Astrocyte of the spinal cord (primary cell): ENCODE measurements at places on chromosomes 7 and 10.
A peak's percentile ranks its signal among the peaks of the same experiment; 100 is the strongest.

GRCh38 chr7:46153951-46154787 lies 233.1 kb upstream of the IGFBP3 start:
- DNase-seq: no peak

- DNase-seq: peak; percentile 89
These were observed 3.2 kb downstream of the MKX start for GRCh38 chr10:27742195-27743011.

- peak; percentile 9 for DNase-seq
These were observed 622.6 kb upstream of the CELF2 start for GRCh38 chr10:10394933-10395658.

DNA sequence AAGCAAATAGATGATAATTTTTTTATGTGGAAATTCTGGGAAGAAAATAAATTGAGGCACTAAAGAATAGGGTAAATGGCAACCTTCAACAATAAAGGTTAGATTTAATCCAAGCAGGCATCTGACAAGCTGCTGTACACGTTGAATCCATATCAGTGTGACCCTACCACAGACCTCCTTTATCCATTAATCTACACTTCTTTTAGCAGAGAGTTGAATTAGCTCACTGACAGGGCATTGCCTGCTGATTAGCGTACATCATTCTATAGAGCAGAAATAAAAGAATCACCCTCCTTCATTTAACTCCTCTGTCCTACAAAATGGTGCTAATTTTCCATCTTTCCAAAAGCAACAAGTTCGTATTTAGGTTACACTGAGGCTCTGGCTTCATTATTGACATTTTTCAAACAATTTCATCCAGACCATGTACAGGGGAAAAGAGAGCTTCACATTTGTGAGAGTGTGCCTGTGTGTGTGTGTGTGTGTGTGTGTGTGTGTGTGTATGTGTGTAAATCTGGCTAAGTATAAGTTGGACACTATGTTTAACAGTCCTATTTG lies 356.0 kb downstream of the TFEC start:
- no peak for DNase-seq

- peak; percentile 56 for DNase-seq
These were observed 75.0 kb downstream of the VPS50 start for GRCh38 chr7:93307131-93307660.

DNA sequence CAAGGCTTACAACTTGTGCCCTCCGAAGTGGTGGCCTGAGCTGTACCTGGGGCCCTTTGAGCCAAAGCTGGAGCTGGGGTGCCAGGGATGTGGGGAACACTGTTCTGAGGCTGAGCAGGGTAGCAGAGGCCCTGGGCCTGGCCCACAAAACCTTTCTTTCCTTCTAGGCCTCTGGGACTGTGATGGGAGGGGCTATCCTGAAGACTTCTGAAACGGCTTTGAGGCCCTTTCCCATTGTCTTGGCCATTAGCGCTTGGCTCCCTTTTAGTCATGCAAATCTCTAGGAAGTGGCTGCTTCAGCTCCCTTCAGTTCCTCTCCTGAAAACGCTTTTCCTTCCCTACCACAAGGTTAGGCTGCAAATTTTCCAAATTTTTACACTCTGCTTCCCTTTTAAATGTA lies 16.8 kb upstream of the CRYGN start:
- DNase-seq: no peak
